HTR-8/SVneo (cell line): ENCODE measurements at places on chromosomes 5 and 9.

DNA sequence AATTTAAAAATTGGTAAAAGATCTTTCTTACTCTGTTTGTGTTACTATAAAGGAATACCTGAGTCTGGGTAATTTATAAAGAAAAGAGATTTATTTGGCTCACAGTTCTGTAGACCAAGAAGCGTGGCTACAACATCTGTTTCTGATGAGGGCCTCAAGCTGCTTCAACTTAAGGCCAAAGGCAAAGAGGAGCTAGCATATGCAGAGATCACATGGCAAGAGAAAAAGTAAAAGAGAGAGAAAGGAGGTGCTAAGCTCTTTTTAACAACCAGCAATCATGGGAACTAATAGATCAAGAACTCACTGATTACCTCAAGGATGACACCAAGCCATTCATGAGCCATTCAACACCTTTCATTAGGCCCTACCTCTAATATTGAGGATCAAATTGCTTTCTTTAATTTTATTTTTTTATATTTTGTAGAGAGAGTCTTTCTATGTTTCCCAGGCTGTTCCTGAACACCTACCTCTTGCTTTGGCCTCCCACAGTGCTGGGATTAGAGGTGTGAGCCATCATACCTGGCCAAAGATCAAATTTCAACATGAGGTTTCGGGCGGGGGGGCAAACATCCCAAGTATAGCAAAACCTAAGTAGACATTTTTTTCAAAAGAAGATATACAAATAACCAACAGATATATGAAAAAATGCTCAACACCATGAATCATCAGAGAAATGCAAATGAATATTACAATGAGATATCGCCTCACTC, 16.0 kb upstream of the SHC3 start:
- DNase-seq, result no peak

- no peak for DNase-seq
These were observed 250.9 kb downstream of the ADGRV1 start for GRCh38 chr5:90809311-90810056.

DNA sequence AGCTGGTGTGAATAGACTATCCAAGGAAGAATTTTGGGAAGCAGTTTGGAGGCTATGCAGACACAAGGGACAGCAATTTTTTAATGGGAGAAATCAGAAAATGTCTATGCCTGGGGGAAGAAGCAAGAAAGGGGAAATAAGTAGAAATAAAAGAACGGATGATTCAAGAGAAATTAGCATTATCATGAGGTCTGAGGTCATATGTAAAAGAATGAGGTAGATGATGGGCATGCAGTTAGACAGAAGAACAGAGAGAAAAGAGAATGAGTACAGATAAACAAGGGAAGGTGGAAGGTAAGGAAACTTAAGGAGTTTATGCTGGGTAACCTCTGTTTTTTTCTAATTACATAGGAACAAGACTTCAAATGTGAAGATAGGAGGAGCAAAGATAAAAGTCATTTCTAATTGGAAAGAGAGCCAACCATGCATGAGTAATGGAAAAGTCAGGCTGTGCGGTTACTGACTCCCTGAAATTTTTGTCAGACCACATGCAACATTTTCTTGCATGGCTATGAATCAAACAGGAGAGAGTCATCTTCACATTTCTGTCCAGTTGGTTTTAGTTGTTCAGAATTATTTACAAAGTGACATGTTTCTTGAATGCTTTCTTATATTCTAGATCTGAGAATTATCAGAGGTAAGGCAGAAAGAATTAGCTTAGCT, 101.0 kb upstream of the PIK3R1 start:
- DNase-seq, result peak; percentile 4

DNA sequence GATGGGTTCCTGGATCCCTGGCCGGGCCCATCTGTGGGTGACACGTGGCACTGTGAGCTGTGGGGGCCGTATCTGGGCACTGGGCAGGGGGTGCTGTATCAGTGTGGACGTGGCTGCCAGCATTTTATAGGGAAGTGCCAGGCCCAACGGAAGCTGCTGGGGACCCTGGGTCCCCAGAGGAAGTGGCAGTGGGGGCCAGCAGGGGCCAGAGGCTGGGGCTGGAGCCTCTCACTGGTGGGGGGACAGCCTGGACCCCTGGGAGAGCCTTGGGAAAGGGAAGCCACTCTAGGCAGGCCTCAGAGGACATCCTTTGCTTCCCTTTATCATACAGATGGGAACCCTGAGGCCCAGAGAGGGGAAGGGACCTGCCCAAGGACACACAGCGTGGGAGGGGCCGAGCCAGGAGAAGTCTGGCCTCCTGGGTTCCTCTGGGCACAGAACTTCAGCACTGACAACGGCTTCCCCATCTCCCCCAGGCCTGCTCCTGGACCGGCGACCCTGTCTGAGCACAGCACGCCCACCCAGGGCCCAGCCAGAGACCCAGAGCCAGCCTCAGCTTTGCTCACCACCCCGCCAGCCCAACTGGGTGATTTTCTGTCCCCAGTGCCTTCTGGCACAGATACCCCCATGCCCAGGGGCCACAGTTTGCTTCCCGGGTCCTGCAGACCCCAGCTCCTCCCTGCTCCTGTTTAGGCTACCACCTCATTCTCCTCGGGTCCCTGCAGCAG, 15.5 kb upstream of the LAMC3 start:
- DNase-seq, result no peak

DNA sequence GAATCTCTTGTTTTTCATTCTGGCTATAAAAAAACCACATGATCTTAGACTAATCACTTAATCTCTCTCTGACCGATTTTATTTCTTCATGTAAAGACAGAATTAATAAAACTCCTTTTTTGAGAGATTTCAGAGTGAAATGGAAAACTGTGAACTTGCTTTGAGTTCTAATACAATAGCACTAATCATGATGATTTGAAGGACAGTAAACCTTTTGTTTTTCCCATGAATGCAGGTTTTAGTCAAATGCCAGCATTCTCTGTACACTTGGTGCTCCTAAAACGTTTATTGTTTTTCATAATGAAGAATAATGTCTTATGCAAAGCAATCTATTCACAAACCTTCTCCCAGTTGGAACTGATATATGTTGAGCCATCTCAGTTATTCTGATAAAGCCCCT, 86.8 kb downstream of the SLC24A2 start:
- DNase-seq, result no peak

- DNase-seq, result no peak
These were observed 238.5 kb upstream of the PIK3R1 start for GRCh38 chr5:67976891-67977601.

GRCh38 chr5:462051-462481, 19.1 kb downstream of the EXOC3 start:
- DNase-seq, result no peak

- DNase-seq, result peak; percentile 61
These were observed 123.6 kb upstream of the CCDC112 start for GRCh38 chr5:115419846-115420585.

DNA sequence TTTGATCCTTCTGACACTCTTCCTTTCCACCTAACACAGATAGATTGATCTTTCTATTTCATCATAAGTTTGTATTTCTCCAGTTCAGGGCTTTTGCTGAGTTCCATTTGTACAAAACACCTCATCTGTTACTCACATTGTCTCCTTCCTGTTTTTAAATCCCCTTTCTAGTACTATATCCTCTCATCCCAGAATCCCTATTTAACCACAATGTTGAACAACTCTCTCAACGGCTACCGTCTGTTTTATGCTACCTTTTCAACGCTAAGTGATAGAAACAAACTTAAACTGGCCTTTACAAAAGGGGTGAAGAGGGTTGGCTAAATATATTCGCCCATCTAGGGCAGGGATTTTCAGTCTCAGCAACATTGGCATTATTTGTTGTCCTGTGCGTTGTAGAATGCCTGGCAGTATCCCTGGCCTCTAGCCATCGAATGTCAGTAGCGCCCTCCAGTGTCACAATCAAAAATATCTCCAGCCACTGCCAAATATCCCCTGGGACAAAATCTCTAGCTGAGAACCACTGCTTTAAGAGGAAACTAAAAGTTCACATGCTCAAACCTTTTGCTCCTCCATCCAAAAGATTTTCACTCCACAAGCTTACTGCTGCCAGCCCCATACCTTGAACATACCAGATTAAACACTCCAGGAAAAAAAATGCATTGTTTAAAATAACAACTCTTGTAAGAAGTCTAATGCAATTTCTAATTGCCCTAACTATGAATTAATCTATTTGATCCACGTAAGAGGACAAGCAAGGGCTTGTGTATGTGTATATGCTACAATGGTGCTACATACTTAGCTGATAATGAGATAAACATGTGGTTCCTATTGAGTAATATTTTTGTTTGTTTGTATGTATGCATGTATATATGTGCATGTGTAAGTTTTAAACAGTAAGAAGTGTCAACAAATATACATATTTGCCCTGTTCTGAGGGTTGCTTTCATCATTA, 344.0 kb downstream of the PTPRD start:
- no peak for DNase-seq

DNA sequence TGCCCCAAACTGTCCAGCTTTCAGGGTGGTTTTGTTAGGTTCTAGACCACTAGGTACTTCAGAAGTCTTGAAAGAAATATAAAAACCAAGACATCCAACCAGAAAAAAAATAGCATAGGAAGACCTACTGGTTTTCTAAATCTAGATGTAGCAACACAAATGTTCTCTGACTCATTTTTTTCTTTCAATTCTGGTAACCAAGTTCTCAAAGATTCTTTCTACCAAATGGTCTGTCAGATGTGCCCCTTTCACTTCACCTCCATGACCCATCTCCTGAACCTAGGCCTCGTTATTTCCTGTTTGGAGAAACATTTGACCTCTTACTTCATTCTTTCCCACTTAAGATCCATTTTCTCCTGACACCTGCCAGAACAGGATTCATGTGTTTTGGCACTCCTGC, 355.3 kb downstream of the KIAA0825 start:
- no peak for DNase-seq

DNA sequence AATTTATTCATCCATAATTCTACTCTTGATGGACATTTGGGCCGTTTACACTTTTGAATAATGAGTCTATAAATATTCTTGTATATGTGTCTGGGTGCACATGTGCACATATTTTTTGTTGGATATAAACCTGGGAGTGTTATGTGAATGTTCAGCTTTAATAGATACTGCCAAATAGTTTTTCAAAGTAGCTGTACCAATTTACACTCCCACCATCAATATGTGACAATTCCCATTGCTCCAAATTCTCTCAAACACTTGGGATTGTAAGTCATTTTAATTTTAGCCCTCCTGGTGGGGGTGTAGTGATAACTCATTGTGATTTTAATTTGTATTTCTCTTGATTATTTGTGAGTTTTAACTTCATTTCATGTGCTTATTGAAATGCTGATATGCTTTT, 114.9 kb downstream of the GRIA1 start:
- DNase-seq, result no peak

- no peak for DNase-seq
These were observed 8.8 kb upstream of the GLIPR2 start for GRCh38 chr9:36127652-36128244.

GRCh38 chr5:74296685-74297408, 343.7 kb downstream of the ENC1 start:
- DNase-seq, result no peak

DNA sequence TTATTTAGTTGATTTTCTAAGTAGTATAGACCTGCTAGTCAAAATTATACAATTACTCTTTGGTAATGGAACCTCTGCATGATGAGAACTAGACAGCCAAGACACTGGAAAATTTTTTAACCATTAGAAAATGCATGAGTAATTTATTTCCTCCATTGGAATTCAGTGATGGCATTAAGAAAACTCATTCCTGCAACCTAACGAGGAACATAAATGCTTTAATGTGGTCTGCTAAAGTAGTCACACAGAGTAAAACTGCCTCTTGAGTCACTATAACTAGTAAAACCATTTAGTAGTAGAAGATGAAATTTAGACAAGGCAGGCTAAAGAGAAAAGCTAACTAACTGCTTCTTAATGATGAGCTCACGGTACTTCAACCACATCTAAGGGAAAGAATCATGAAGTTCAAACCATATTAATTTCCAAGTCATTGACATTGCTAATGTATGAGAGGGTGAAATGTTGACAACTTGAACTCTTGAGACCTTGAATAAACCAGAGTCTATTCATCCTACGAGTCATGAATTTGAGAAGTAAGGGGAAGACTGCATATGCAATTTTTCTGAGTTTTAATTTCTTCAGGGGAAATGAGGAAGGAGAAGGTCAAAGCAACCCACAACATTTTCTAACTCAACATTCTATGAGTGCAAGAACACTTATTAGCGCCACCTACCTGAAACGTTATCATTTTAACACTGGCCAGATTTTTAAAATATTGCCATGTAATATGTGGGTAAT, 74.4 kb downstream of the GLIS3 start:
- DNase-seq, result no peak

- DNase-seq, result peak; percentile 46
These were observed 13.2 kb upstream of the ZBTB43 start for GRCh38 chr9:126791406-126792230.

GRCh38 chr5:165003283-165003682, 1497.9 kb downstream of the MAT2B start:
- no peak for DNase-seq

DNA sequence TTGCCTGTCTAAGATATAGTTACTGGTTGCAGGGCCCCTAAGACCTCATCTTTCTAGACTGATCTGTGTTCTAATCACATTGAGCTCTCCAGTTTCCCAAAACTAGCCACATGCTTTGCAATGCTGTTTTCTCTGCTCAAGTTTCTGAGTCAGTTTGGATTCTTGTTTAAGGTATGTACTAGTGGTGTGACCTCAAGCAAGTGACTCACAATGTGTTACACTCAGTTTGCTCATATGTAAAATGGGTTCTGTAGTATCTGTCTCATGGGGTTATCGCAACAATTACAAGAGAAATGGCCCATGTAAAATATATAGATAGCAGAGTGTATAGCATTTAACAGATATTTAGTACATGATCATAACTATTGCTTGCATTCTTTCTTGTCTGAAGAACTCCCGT, 153.1 kb upstream of the ELL2 start:
- no peak for DNase-seq

GRCh38 chr5:137146402-137146890, 352.7 kb downstream of the SPOCK1 start:
- DNase-seq, result peak; percentile 68

DNA sequence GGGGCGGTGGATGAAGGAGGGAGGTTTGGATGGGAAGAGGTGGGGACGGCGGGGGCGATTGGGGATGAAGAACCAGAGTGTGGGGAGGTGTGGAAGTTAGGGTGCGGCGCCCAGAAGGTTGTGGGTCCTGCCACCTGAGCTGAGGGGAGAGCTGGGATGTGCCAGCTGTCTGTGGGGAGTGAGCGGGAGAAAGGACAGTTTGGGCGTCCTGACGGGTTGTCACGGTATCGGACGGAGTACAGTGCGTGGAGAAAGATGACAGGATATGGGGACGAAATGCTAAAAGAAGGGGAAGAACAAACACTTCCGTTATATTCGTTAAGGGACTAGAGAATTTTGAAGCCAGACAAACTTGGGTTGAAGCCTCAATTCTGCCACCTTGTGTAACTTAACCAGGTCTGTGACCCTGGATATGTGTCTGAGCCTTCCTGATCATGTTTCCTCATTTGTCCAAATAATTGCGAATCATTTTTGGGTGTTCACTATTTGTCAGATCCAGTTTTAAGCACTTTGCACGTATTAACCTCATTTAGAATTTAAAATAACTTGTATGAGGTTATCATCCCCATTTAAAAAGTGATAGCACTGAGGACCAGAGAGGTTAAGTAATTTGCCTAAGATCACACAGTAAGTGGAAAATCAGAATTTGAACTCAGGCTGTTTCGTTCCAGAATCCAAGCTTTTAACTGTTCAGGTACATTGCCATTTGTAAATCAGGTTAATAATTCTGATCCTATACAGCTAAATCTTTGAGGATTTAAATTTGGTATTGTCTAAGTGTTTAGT, 689 bp downstream of the CNTRL start:
- no peak for DNase-seq

- DNase-seq, result no peak
These were observed 786 bp upstream of the HRCT1 start for GRCh38 chr9:35905051-35905781.
